ENCODE measurements at places on chromosomes 7 and 10. TPM values are rescaled to one million over a fixed set of nuclear protein-coding genes. Genes with fewer than 3 reads are reported as not detected.

The HOXA5 gene
- total RNA-seq = 22.6 TPM

The NFE2L3 gene
- 4.9 TPM for total RNA-seq

The ITIH5 gene
- 407 TPM for total RNA-seq

- no peaks in the 10 kb centered on the region for H3K36me3 ChIP-seq
- H3K4me3 ChIP-seq = no peak overlapping the region
- no peak overlapping the region for H3K27ac ChIP-seq
- H3K27me3 ChIP-seq = no peaks in the 10 kb centered on the region
Observed at GRCh38 chr7:51080216-51080615, 236.4 kb downstream of the COBL start.

DNA sequence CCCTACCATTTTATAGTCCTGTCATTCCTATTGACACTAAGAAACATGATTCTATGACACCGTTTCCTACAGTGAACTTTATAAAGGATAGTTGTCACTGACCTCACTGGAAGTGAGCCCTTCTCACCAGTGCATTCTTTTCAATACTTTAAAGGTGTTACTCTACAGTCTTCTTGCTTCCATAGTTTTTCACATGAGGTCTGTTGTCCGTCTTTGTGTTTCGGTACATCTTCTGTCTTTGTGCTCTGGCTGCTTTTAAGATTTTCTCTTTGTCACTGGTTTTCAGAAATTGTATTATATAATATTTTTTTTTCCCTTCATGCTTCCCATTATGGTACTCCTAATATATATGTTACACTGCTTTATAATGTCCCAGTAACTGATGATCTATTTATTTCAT is 174.2 kb downstream of the KIF20B start:
- no peaks in the 10 kb centered on the region for H3K27me3 ChIP-seq
- no peak for DNase-seq
- H3K36me3 ChIP-seq = no peaks in the 10 kb centered on the region

GRCh38 chr7:50475340-50475739 is 25.2 kb upstream of the FIGNL1 start:
- no peak overlapping the region for H3K4me3 ChIP-seq
- H3K4me1 ChIP-seq = no peaks in the 10 kb centered on the region
- no peaks in the 10 kb centered on the region for H3K27me3 ChIP-seq

DNA sequence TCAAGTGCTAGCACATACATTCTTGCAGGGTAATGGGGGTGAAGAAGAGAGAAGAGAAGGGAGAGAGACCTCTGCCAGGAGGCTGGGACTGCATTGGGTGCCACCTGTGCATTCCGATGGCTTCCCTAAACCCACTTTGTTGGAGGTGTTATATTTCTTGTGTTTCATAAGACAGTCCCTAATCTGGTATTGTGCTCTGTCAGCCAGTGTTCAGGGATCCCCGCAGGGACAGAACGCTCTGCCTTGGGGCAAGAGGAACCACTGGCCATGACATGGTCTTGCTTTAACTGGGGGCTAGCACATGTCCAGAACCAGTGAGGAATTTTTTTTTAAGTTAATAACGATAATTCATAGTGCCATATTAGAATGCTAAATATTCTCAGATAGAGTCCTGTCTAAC is 365.2 kb upstream of the GALNT17 start:
- H3K27me3 ChIP-seq = no peaks in the 10 kb centered on the region
- no peaks in the 10 kb centered on the region for H3K36me3 ChIP-seq
- DNase-seq = no peak
- H3K4me1 ChIP-seq = no peaks in the 10 kb centered on the region
- no peak overlapping the region for H3K4me3 ChIP-seq
- H3K27ac ChIP-seq = no peak overlapping the region

Data from breast epithelium (tissue), 4 donors.